ENCODE measurements at places on chromosomes 16 and 17. TPM values are rescaled to one million over a fixed set of nuclear protein-coding genes. Genes with fewer than 3 reads are reported as not detected.

C1QL1 gene
- total RNA-seq = 16.3 TPM

GRCh38 chr17:13917634-13918033 lies 151.7 kb upstream of the COX10 start:
- no peak for DNase-seq
- H3K27ac ChIP-seq = no peak overlapping the region
- H3K4me3 ChIP-seq = no peak overlapping the region
- H3K4me1 ChIP-seq = no peaks in the 10 kb centered on the region
- H3K36me3 ChIP-seq = no peaks in the 10 kb centered on the region

DNA sequence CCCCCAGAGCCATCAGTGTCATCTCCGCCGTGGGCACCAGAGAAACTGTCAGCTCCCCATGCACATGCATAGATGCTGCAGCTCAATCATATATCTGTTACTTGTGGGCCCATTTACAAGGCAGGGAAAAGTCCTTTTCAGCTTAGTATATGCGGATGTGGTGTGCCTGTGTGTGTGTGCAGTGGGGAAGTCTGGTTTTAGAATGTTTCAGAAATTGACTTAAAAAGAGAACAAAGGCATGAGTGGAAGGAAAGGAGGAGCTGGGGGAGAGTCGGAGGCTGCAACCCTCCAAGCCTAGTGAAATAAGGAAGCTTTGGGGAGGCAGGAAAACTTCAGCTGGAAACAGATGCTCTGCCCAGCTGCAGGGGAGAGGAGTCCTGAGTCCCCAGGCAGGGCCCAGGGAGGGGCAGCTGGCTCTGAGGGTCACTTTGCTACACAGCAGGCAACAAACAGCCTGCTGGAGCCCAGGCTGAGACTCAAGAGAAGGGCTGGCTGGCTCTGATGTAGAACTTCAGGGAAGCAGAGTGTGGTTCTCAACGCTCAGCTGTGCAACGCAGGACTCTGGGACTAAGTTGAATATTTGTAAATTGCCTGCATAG lies 11.1 kb upstream of the CD300LD start:
- no peaks in the 10 kb centered on the region for H3K27me3 ChIP-seq
- no peak overlapping the region for H3K27ac ChIP-seq
- H3K4me1 ChIP-seq = no peaks in the 10 kb centered on the region
- no peaks in the 10 kb centered on the region for H3K36me3 ChIP-seq
- no peak for DNase-seq
- H3K4me3 ChIP-seq = no peak overlapping the region

DNA sequence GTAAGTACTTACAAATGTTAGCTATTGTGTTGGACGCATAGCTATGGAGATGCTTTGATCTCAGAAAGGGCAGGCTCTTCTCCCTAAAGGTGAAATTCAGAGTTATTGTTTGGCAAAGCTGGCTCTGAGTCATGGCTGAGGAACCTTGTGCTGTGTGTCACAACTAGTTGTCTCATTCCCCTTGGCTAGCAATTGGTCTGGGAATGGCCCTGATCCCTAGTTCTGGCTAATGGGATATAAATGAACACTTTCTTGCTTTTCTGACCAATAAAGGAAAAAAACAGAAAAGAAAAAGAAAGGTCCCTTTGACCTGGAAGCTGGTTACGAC lies 210.6 kb downstream of the MAP2K4 start:
- no peaks in the 10 kb centered on the region for H3K4me1 ChIP-seq
- no peak overlapping the region for H3K27ac ChIP-seq
- DNase-seq = peak; percentile 22
- no peak overlapping the region for H3K4me3 ChIP-seq

TLCD2 gene
- 7.6 TPM for total RNA-seq

GRCh38 chr16:2056077-2056476 lies 8.3 kb downstream of the TSC2 start:
- peak; percentile 33 for DNase-seq
- H3K4me1 ChIP-seq = peaks cover 12% of the 10 kb centered on the region
- H3K27me3 ChIP-seq = no peaks in the 10 kb centered on the region
- H3K27ac ChIP-seq = no peak overlapping the region

DNA sequence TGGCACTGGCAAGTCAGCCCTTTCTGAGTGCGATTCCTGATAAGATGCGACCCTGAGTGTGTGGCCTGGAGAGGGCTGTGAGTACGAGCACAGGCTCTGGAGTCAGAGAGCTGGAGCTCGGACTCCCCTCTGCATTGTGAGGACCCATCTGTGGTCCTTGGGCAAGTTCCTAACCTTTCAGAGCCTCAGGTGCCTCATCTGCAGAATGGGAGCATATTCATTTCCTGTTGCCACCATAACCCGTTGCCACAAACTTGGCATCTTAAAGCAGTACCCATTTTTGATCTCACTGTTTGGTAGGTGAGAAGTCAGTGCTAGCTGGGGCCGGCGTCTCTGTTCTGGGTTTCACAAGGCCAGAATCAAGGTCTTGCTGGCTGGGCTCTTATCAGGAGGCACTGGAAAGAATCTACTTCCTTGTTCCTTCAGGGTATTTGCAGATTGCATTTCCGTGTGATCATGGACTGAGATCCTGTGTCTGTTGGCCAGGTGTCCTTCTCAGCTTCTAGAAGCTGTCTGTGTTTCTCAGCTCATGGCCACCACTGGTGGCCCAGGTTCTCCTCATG lies 20.2 kb downstream of the KNOP1 start:
- H3K4me3 ChIP-seq = no peak overlapping the region
- H3K4me1 ChIP-seq = peaks cover 52% of the 10 kb centered on the region
- H3K36me3 ChIP-seq = peaks cover 54% of the 10 kb centered on the region
- peak; percentile 77 for DNase-seq
- no peaks in the 10 kb centered on the region for H3K27me3 ChIP-seq

DNAH9 gene
- not detected for total RNA-seq
